ENCODE measurements at places on chromosomes 12 and 14.

- no peak for DNase-seq
Measured at GRCh38 chr12:57219993-57220754, 3.6 kb downstream of the NXPH4 start.

DNA sequence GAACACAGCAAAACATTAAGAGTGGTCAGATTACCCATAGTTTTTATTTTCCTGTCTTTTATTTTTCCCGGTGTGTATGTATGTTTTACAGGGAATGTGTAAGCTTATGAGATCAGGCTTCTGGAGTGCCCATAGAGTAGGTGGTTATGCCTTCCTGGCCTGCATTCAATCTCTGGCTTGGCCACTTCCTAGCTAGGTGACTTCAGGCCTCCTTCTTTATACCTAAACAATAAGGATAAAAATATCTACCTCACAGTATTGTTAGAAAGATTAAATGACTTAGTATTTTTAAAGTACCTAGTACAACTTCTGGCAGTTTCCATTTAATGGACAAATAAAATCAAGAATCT is 42.4 kb downstream of the ITPR2 start:
- DNase-seq = no peak

GRCh38 chr14:104813286-104813685 is 12.4 kb downstream of the ZBTB42 start:
- DNase-seq = no peak

DNA sequence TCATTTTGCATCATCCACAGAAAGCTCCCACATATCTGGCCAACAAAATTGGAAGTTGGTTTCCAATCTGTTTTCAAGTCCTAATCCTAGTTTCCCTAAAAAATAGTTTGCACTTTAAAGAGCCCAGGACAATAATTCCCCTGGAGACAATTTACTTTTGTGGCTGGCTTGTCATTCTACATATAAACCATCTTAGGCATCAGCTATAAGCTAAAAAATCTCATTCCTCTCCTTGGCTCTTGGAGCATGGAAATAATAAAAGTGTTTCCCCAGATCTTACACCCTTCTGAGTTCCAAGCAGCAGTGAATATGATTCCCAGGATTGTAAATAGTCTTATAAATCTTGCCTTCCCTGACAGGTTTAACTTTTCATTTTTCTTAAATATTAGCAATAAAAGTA is 89.1 kb upstream of the NUDT4 start:
- DNase-seq = no peak

- DNase-seq = no peak
Measured at GRCh38 chr14:87999277-87999676, 5.7 kb upstream of the GPR65 start.

DNA sequence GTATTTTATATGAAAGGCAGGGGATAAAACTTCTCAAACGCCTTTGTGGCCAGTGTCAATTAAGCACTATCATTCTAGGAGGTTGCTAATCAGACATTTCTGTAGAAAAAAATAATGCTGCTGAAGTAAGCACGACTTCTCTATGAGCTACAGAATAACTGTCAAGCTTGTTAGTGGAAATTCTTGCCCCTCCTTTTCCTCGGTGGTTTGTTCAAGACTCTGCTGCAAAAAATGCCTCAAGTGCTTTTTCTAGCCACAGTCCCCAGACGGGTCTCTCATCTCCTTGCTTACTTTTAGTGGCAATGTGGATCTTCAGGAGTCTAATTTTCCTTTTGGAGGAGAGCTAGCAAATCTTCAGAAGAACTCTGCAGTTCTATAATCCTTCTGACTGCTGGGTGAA is 452.0 kb downstream of the FUT8 start:
- no peak for DNase-seq

DNA sequence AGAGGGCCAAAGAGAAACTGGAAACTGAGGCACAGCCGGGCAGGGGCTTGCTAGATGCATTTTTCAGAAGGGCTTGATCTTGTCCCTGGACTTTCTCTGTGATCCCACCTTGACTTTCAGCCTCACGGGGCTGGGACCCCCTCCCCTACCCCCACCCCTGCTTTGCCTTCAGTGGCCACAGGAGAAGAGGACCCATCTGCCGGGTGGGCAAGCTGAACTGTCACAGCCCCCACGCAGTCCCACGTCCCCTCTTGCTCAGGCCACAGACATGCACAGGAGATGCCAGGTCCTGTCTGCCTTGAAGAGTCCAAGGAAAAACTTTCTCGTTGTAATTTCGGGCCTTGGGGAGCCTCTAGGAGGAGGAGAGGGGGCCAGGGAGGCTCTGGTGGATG is 158.9 kb downstream of the KIF26A start:
- no peak for DNase-seq

Data from lung (tissue), 17 donors.